NCI-H1930 (cell line): ENCODE measurements at places on chromosomes 5 and 9.
A peak's percentile ranks its signal among the peaks of the same experiment; 100 is the strongest.

GRCh38 chr9:108254236-108254635 lies 601.5 kb downstream of the ACTL7B start:
- DNase-seq = no peak

DNA sequence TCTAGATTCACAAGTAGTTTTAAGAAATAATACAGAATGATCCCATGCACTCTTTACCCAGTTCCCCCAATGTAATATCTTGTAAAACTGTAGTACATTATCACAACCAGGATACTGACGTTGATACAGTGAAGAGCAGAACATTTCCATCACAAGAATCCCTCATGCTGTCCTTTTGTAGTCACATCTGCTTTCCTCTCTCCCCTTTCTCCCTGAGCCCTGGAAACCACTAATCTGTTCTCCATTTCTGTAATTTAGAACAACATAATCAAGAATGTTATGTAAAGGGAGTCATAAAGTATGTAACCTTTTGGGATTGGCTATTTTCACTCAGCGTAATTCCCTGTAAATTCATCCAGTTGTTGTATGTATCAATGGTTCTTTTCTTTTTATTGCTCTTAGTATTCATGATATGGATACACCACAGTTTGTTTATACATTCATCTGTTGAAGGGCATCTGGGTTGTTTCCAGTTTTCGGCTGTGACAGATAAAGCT lies 61.1 kb downstream of the ERCC6L2 start:
- DNase-seq = no peak

- no peak for DNase-seq
Observed at GRCh38 chr5:139182528-139183296, 15.5 kb downstream of the SIL1 start.

- peak; percentile 42 for DNase-seq
Observed at GRCh38 chr9:92140074-92140753, 25.0 kb upstream of the SPTLC1 start.

DNA sequence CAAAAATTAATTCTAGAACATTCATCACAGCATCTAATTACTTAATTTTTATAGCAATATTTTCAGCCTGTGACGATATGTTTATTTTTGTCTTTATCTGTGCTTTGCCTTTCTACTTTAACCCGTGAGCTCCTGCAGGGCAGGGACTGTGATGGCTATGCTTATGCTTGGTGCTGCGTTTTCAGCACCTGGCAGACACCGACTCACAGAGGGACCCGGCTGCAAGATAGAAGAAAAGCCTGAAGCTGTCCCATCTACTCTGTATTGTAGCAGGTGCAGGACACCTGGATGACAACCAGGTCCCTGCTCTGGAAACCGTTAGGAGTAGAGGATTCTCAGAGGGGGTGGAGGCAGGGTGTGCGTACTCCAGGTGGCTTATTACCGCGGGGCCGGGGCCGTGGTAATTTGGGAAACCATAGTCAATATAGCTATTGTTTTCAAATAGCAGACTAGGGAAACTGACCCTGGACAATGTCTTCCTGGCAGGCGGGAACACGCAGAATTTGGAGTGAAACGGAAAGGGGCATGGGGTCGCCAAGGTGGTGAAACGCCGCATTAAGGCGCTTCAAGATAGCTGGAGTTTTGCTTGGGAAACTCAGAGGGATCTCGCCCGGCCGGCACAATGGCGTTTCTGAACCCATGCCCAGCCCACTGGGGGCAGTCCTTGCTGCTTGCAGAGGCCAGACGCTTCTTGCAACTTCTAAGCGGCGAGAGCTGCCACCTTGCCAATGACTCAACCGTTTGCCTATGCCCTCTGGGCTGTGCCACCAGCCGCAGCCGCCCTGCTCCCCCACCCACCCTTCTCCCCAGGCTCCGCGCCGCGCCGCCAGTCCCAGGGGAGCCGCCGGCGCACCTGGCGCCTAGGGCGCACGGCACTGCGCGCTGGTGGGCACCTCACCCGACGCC lies 140.1 kb upstream of the PALM2AKAP2 start:
- peak; percentile 6 for DNase-seq

- no peak for DNase-seq
Observed at GRCh38 chr9:23073136-23073535, 626.5 kb downstream of the DMRTA1 start.

- DNase-seq = no peak
Observed at GRCh38 chr9:124392871-124393460, 22.3 kb downstream of the PSMB7 start.

GRCh38 chr9:137076636-137077009 lies 694 bp upstream of the UAP1L1 start:
- no peak for DNase-seq

DNA sequence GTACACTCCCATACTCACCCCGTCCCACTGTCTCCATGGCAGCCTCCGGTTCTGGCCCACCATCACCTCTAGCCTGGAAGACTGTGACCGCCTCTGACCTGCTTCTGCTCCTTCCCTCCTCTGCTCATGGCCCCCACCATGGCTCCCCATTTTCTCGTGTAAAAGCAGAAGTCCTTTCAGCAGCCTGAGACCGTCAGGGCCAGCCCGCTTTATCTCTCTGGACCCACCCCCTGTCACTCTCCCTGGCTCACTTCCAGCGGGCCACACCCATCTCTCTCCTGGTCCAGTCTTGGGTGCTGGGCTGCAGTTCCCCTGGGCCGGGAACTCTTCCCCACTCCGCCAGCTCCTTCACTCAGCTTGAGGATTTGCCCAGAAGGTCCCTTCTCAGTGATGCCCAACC lies 96.0 kb upstream of the RUFY1 start:
- DNase-seq = no peak

- DNase-seq = peak; percentile 17
Observed at GRCh38 chr5:149834246-149834855, 104.2 kb downstream of the PPARGC1B start.

DNA sequence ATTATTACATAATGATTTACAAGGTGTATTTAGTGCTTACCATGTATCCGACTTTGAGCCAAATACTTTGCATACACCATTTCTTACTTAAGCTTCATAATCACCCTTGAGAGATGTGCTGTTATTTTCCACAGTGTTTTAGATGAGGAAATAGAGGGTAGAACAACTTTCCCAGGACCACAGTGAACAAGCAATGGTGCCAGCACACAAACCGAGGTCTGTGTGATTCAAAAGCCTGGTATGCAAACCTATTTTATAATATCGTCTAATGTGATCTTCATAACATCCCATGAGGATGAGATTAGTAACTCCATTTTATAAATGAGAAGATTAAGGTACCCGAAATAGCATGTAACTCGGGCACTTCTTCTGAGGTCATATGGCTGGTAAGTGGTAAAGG lies 294.7 kb downstream of the NSG2 start:
- no peak for DNase-seq

- DNase-seq = no peak
Observed at GRCh38 chr5:53575101-53575500, 14.7 kb downstream of the NDUFS4 start.

- no peak for DNase-seq
Observed at GRCh38 chr5:178671602-178672144, 44.8 kb upstream of the CLK4 start.

DNA sequence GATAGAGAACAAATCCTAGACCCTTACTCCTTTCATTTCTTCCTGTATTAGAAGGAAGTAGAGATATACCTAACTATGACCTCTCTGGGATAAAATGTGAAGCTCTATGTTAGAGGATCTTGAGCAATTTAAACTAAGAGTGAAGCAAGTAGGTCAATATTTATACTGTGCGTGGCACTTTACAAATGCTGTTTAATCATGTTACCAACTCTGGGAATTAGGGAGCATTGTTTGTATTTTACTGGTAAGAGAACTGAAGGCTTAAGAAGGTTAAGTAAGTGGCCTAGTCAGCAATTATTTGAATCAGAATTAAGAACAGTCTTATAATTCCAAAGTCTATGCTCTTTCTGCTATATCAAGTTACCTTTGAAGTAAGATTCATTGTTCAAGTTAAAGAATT lies 12.0 kb downstream of the TNC start:
- no peak for DNase-seq

DNA sequence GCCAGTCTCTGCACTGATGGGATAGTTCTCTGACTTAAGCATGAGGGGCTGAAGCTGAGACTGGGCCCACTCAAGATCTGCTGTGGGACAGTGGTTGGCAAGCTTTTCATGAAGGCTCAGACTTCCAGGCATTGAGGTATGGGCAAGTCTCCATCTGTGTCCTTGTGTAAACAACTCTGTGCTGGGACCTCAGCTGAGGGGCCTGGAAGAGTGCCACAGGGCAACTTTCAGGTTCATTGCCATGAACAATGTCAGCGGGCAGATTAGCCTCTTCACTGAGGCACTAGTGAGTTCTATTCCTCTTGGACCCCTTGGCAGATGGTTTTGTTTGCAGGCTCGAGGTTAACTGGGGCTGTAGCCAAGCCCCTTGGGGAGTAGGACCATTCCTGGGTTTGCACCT lies 127.1 kb downstream of the MRPS30 start:
- no peak for DNase-seq

DNA sequence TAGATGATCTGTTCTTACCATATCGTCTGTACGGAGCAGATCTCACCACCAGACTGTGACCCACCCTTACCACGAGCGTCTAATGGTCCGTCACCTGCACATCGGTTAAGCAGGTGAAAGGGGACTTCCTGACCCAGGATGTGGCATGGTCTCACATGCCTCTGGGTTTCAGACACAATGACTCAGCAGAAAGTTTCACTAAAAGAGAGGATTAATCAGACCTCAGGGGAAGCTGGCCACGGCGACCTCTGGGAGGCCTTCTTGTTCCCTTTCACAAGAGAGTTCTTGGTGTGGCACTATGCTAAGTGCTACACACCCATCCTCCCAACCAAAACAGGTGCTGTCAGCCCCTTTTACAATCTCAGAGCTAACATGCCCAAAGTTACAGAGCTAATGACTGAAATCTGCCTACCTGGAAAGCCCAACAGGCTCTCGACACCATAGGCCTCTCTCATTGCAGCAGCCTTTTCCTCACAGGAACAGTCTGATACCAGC lies 41.6 kb downstream of the ADAMTS12 start:
- no peak for DNase-seq

DNA sequence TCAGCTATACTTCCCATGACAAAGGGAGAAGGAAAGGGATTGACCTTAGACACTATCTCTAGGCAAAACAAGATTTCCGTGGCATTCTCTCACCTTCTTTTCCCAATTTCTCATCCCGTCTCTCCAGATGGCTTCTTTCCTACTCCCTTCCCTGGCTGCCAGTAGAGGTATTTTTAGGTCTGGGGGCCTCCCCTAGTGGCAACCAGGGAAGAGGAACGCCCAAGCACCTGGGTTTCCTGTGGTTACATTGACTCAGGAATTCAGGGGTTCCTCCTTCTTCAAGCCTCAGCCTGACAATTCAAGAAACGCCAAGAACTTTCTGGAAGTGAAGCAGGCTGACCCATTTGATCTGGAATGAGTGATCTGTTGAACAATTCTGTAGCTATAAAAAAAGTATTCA lies 111.5 kb upstream of the OSMR start:
- DNase-seq = no peak

GRCh38 chr9:27925815-27926214 lies 352.5 kb upstream of the C9orf72 start:
- DNase-seq = no peak

DNA sequence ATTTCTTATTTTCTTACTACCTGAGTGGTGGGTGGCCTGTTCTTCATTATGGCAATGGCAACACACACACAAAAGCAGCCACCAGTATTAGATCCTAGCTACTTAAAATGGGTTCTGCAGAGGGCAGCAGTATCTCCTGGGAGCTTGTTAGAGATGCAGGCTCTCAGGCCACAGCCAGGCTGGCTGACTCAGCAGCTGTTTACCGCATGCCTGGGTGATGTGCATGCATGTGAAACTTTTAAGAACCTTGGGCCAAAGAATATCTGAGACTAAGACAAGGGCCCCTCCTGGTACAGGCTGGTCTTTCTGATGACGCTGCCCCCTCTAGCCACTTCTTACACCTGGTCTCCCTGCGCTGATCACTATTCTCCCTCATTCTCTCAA lies 399.0 kb downstream of the MED10 start:
- no peak for DNase-seq

DNA sequence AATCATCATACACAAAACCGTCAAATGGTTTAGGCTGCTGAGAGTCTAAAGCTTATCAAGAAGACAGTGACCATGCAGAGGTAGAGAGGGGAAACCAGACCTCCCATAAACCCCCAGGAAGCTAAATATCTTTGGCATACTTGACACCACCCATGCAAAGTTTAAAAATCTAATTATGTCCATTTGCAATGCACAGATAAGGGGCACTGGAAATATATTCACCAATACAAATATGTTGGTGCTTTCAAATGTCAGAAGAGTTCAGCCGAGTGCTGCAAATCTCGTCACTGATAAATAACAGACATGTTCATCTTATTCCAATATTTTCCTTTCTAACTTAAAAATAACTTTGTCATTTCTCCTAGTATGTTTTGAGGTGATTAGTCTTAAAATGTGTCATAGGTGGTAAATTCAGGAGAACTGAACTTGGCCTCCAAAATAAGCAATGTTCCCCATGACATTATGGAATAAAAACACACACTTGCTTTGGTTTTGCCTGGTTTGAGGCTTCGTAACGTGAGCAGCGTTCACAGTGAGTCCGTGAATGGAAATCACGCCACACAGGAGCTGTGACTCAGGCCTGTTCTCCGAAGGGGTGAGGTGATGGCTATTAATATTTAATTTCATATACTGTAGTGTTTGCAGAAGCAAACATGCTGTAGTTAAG lies 182.2 kb downstream of the AOPEP start:
- no peak for DNase-seq

DNA sequence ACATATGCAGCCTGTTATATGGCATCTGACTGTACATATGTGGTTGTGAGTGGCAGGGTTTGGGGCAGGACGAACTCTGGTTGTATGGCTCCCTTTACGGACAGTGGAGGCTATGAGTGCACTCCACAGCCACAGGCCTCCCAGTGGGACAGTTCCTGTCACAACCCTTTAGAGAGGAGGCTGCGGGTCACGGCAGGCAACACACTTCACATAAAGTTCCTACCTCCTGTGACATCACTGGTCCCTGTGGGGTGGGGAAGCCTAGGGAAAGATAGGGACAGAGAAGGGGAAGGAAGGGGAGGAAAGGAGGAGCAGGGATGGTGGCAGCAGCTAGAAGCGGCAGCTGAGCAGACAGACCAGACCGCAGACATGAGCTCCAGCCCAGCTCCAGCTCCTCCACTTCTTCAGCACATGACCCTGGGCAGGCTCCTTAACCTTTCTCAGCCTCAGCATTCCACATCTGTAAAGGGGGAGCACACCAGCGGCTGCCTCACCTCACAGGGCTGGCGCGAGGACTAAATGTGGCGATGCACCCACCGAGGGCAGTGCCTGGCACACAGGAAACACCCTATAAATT lies 27.4 kb upstream of the CORO2A start:
- DNase-seq = no peak
